Prostate gland (tissue), 2 donors: ENCODE measurements at places on chromosomes 4 and X.

- DNase-seq: no peak
Observed at GRCh38 chrX:35622601-35623000, 175.5 kb upstream of the MAGEB16 start.

- DNase-seq: no peak
Observed at GRCh38 chrX:135489542-135489941, 30.9 kb upstream of the INTS6L start.

GRCh38 chr4:61500883-61501282 lies 300.8 kb downstream of the ADGRL3 start:
- DNase-seq: no peak

DNA sequence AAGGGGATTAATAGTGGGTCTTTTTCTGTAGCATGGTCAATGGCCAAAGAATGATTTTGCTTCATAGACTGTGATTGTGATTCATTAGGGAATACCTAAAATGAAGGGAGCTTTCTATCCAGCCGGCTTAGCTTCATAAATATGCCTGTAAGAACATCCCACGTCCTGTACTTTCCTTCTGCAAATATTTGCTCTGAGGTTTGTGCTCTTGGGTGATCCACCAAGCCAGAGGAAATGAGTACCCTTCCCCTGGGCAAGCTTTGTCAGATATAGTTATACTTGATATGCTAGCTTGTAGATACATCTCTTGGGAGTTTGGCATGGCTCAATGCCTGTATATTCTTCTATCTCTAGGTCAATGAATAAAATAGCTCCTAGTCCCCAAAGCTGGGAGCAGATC lies 28.2 kb upstream of the SPARCL1 start:
- DNase-seq: no peak

GRCh38 chr4:41129936-41130440 lies 84.4 kb downstream of the APBB2 start:
- DNase-seq: no peak

GRCh38 chrX:40617566-40617965 lies 5.7 kb upstream of the MPC1L start:
- no peak for DNase-seq

DNA sequence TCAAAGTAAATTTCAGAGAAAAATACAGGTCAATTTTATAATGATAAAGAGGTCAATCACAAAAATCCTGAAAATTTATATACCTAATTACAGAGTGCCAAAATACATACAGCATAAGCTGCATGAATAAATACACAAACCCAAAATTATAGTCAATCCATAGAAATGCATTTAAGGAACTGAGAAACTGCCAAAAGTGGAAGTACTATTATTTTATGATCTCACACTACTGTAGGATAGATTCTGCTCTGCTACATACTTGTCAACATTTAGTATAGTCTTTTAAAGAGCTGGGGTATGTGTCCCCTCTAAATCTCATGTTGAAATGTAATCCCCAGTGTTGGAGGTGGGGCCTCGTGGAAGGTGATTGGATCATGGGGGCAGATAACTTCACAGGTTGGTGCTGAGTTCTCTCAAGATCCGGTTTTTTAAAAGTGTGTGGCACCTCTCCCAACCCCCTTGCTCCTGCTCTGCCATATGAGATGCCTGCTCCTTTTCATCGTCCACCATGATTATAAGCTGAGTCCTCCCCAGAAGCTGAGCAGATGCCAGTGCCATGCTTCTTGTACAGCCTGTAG lies 31.8 kb downstream of the CHIC2 start:
- DNase-seq: no peak

DNA sequence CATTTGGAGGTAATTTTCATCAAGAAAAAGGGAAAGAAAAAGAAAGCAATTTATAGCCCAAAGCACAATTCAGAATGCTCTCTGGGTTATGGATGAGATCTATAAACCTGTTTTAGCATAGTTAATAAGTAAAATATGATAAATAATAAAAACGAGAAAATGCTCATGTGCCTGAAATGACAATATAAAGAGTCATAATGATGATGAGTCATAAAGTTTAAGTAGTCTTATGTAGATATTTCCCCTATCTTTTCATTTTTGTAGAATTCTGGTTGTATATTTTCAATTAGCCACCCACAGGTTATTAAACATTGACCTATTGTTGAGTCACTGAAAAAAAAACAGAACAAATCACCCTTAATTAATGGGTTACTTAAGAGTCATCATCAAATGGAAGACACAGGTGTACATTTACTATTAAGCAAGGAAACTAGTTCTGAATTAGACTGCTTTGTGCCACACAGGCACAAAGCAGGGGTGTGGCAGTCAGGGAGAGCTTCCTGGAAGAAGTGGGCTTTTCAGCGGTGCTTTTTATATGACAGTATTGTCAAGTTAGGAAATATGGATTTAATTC lies 29.3 kb downstream of the BEND4 start:
- DNase-seq: no peak
